Activated naive CD8-positive, alpha-beta T cell treated with anti-CD3 and anti-CD28 coated beads, Interleukin-2, amount 50 U/mL, for 16 hours (primary cell): ENCODE measurements at places on chromosomes 4 and X.

GRCh38 chr4:102641793-102642192 lies 119.0 kb downstream of the MANBA start:
- no peak for DNase-seq

GRCh38 chrX:72097098-72097497 lies 34.6 kb downstream of the RTL5 start:
- no peak for DNase-seq

GRCh38 chr4:80196922-80197573 lies at the start of gene PRDM8:
PRDM8 (plus strand) TSS chr4:80197503; CDS start chr4:80200081, 2,578 bp downstream.
- DNase-seq, result no peak

DNA sequence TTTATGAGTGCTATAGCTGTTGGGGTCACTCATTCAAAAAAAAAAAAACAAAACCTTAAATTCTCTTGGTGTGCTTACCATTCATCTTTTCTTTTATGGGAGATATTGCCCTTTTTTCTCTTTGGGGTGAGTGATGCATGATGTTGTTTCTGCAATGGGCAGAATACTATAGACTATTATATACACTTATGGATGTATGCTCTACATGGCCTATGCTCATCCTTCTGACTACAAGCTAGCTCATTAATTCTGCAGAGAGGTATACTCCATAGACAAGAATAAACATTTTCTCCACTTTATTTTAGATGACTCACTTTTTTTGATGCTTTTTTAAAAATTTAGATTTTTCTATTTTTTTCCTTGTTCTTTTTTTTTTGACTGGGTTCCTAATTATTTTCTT lies 160.3 kb upstream of the ANK2 start:
- DNase-seq, result no peak

- DNase-seq, result no peak
Measured at GRCh38 chr4:185520119-185520518, 15.2 kb downstream of the PDLIM3 start.

DNA sequence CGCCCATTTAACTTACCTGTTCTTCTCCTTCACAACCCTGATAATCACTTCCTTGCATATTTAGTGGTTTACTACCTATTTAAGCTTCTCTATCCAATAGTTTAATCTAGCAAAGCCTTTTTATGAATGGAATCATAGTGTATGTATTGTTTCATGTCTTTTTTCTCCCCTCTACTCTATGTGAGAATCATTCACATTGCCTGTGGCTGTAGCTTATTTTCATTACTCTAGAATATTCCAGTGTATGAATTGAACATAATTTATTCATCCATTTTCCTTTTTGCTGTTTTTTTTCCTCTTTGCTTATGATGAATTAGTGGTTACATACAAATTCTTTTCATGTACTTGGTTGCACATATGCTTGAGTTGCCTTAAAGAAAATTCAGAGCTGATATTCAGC lies 490 bp upstream of the ADH4 start:
- no peak for DNase-seq

GRCh38 chrX:7852166-7852565 lies 9.2 kb downstream of the VCX start:
- no peak for DNase-seq

DNA sequence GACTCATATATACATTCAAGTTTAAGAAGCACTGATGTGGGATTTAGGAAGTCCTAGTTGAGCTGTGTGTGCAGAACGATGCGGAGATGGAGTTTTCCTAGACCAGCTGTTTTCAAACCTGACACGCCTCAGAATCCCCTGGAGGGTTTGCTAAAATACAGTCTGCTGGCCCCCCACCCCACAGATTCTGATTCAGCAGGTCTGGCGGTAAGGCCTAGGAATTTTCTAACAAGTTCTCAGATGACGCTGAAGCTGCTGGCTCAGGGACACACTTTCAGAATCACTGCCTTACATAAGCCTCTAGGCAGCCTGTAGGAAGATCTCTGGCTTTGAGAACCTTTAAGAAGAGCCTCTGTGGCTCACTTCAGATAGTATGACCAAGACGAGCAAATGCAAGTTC lies 73.1 kb downstream of the PHEX start:
- no peak for DNase-seq

DNA sequence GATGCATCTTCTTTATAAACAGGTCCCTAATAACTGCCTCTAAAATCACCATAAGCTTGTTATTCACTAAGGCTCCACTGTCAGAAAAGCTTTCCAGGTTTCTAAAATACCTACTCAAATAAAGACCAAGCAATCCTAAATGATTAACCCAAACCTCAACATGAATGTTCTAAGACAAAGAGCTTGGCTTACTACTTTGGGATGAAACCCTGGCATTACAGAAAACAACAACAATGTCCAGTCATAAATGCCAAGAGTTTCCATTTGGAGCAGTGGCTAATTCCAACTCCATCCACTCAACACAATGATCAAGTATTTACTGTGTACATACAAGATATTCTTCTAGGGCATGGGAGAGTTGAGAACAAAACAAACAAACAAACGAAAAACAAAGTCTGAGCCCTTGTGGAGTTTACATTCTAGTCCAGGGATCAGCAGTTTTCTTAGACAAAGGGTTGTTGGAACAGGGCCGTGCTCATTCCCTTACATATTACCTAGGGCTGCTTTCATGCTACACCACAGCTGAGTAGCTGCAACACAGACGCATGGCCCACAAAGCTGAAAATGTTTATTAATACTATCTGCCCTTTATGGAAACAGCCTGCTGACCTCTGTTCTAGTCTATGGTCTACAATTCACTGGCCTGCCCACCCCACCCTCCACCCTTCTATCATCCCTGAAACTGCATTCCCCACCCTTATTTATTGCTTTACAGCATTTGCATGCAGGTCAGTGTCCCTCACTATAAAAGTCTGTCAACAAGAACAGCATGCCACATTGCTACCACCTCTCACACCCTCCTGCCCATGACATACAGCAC lies 23.7 kb downstream of the ABCG2 start:
- DNase-seq, result no peak

DNA sequence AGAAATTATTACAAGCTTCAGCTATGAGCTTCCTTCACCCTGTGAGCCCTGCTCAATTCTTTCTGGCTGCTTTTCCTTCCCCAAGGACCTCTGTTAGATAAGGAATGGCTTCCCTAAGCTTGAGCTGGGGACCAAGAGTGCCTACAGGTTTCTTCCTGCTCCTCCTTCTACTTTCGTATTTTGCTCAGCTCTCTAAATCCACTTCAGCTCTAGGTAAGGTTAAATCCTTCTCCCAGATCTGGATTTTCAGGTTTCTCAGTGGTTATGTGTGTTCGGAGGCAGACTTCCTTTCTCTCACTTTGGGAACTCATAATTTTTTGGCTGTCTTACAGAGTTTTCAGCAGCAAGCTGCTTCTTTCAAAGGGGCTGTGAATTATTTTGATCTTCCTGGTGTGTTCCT lies 21.9 kb upstream of the ZDHHC15 start:
- no peak for DNase-seq

DNA sequence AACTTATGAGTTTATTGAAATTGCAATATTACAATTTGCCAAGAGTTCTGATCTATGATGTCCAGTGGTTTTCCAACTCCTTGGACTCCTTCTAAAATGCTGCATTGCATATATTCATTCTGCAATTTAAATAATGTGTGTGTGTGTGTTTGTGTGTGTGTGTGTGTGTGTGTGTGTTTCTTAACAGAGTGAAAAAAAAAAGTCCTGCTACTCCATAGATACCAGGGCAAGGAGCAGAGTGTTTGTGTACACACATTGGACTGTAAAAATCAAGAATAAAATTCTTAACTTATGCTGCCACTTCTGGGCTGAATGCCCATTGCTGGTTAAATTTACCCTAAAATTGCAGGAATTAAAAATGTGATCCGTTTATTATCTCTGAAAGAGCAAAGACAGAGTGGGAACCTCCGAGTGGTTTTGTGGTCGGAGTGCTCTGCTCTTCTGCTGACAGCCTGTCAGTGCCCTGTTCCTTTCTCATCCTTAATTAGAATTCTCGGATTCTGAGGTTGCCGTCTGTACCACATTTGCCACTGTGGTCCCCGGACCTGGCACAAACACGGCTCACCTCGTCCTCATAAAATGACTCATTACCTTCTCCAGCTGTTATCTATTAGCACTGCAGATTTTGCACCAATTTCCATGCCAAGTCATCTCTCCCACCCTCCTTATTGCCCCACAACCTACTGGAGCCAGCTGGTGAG lies 355.5 kb downstream of the KCNIP4 start:
- DNase-seq, result no peak

- no peak for DNase-seq
Measured at GRCh38 chr4:8294036-8294435, 24.5 kb downstream of the HTRA3 start.

GRCh38 chrX:43467608-43468234 lies 188.4 kb upstream of the MAOA start:
- DNase-seq, result no peak

- no peak for DNase-seq
Measured at GRCh38 chr4:29259556-29259955, 1460.6 kb upstream of the PCDH7 start.

- no peak for DNase-seq
Measured at GRCh38 chrX:41686788-41687187, 2.0 kb upstream of the GPR34 start.

DNA sequence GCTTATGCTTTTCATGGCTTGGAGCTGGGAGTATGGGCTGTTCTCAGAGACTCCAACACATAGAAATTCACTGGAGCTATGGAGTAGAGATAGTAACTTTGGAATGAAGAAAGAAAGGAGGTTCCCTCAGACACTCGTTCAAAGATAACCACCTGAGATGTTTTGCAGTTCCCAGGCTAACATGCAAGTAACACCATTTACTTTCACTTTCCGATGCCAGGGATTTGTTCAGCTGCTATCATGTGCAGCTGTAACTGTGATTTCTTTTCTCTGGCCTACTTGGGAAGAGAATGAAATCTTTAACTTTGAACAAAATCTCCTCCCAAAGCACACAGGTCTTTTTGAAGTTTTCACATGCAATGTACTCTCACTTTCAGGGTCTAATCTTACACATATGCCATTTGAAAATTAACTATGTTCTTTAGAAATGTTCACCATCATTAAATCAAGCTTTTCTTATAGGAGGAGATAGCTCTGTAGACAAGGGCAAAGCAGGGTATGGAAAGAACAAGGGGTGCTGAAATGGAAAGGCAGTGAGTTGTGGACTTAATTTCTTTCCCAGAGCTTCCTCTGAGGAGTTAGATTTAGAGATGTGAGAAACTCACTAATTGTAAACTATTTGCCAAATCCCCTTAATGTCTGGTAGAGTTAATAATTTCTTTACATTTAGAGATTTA lies 514.3 kb downstream of the PDHA2 start:
- DNase-seq, result no peak
